Epithelial cell of alveolus of lung (primary cell): ENCODE measurements at places on chromosomes 5 and 9. TPM values are rescaled to one million over a fixed set of nuclear protein-coding genes. Genes with fewer than 3 reads are reported as not detected.

COX7C gene
- 309 and 711 TPM in 2 replicates for total RNA-seq

SAXO1 gene
- not detected in 2 replicates for total RNA-seq

IGFBPL1 gene
- not detected in 2 replicates for total RNA-seq

SLC6A18 gene
- total RNA-seq: not detected in 2 replicates

CCL19 gene
- total RNA-seq: not detected in 2 replicates

PRUNE2 gene
- total RNA-seq: 2.2 and 2.6 TPM in 2 replicates

WWC1 gene
- total RNA-seq: 3.0 and 4.9 TPM in 2 replicates

GARIN3 gene
- not detected in 2 replicates for total RNA-seq
